NCI-H524 treated with DMSO at 0.1 percent for 48 hours (cell line): ENCODE measurements at places on chromosomes 5 and 9.

DNA sequence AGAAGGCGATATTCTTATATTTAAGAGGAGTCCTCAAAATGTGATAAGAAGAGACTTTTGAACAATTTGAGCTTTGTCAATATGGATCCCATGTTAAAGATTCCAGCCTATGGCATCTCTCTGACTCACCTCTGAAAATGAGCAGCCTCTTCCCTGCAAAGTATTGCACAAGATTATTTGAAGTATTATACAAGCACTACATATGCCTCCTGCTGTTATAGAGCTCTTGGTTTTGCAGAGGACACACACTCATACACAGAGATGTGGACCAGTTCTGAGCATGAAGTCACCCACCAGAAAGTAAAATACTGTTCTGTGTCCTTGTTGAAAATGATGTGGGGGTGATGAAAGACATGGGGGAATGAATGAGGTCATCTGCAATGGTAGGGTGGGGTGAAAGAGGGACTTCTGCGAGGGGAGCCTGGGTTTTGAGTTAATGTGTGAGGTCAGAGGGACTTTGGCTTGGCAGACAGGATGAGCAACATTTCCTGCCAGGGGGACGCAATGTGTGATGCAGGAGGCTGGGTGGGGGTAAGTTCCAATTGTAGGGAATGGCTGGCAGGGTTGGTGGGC is 25.8 kb downstream of the FBXL7 start:
- no peak for DNase-seq

DNA sequence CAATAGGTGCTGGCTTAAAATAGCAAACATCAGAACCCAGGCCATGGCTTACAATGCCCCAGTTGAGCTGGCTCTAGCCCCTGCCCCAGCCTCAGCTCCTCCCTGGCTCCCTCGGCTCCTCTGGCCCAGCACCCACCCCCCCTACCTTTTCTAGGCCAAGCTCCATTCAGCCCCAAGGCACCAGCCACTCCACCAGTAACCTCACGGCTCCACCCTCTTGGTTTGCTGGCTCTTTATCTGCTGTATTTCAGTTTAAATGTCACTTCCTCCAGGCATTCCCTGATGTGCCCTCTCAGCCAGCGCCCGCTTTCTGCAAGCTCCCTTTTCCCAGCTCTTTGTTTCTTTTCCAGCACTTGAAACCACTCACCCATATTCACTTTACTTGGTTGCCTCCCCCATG is 10.6 kb downstream of the C1QTNF2 start:
- DNase-seq, result no peak

GRCh38 chr5:43367909-43368669 is 44.1 kb downstream of the CCL28 start:
- no peak for DNase-seq

- no peak for DNase-seq
These were observed 14.5 kb upstream of the TAS2R1 start for GRCh38 chr5:9644630-9645029.

DNA sequence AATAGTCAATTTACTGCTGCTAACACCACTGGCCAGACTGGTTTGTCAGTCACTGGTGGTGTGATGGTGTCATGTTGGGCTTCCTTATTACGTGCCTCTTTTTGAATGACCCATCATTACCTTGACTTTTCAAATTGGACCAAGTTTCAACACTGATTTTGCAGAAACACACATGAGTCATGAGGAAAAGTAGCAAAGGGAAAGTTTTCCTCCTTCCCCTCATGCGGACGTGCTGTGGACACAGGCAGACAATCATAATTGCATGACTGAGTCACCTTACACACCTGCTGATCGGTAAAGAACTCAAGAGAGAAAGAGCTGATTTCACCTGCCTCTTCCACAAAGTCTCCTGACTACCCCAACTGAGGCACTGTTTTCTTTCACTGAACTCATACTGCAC is 324.5 kb downstream of the ARRDC3 start:
- no peak for DNase-seq

DNA sequence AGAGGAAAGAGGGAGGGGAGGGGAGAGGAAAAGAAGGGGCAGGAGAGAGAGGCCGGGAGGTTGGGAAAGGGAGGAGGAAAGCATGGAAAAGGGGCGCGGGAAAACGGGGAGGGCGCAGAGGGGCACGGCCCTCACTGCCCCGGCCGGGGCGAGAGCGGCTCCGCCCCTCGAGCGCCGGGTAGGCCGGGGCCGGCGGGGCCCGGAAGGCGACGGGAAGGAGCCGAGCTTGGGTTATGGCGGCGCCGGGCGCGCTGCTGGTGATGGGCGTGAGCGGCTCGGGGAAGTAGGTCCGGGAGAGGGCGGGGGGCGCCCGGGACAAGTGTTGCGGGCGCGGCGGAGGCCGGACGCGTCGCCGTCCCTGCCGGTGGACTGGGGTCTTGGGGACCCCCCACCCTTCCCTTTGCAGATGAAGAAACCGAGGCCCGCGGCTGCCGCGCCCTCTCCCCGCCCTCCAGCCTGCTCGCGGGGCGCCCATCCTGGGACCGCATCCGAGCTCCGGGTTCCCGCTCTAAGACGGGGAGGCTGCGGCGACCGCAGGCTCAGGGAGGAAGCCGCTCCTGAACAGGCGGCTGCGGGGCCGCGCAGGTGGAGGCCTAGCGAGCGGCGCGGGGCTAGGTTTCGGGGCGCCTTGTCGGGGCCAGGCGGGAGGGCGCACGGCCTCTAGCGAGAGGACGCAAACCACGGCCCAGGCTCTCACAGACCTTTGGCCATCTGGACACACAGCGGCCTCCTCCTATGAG is at the start of gene IDNK:
Gene IDNK, plus strand, starts transcription at position 205 of the 740 bp plus-strand sequence. Its CDS starts 29 bp downstream, at position 234.
- DNase-seq, result no peak

DNA sequence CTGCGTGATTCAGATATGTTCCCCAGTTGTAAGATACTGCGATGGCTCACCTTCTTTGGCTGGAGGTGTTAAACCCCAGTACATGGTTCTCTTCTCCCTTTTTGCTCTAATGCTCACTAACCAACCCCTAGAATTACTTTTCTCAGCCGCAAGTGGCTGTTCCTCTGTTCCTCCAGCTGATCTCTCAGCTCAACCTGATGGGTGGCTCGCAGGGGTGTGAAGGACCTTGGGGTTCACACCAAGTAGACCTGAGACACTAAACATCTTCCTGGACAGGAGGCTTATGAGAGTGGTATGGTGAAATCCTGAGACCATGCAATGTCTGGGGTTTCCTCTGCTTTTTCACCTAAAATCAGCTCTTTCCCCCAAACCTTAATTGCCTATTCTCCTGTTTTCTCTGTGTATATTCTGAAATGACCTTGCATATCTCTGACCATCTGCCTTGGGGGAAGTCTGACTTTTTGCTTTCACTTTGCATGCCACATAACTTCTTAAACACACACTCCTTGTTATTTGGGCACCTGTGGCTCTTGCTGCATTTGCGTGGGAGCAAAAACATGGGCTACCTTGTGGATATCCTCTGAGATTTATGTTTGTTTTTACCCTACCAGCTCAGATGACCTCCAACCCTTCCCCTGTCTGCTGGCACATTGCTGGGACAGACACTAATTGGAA is 15.9 kb upstream of the IFNA14 start:
- DNase-seq, result no peak

- no peak for DNase-seq
These were observed 112.9 kb downstream of the GOLPH3 start for GRCh38 chr5:32061236-32061635.

DNA sequence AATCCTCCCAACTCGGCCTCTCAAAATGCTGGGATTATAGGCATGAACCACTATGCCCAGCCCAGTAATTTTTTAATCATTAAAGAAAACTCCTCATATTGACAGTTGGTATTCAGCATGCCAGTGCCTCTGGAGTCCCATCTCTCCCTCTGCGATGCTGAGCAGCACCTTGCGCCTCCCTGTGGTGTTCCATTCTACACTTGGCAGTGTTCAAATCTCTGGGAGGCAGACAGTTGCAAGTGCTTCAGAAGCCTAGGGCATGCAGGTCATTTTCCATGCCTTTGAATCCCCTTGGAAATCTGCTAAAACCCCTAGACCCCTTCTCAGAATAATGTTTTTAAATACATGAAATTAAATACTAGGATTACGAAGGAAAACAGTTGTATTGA is 41.3 kb downstream of the GARNL3 start:
- DNase-seq, result peak; percentile 31

DNA sequence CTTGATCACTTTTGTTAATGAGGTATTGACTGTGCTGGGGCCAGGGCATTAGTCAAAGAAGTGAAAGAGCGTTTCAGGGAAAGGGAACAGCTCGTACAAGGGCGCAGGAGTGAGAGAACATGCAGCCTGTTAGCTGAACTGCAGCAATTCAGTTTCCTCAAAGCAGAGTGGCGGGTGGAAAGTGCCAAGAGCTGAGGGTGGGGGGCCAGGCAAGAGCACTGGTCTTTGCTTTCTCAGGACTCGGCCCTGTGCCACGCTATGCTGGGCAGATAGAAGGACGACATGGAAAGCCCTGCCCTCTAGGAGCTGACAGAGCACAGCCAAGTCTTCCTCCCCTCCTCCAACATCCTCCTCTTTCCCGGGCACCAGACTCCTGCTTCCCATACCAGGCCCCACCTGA is 304.8 kb downstream of the SPOCK1 start:
- DNase-seq, result no peak

GRCh38 chr5:137348759-137349158 is 150.4 kb downstream of the SPOCK1 start:
- no peak for DNase-seq

GRCh38 chr9:123656565-123656964 is 273.4 kb downstream of the DENND1A start:
- DNase-seq, result no peak

GRCh38 chr5:34926318-34926888 is 3.0 kb upstream of the DNAJC21 start:
- no peak for DNase-seq

GRCh38 chr5:40984884-40985283 is 75.6 kb downstream of the C7 start:
- DNase-seq, result no peak

DNA sequence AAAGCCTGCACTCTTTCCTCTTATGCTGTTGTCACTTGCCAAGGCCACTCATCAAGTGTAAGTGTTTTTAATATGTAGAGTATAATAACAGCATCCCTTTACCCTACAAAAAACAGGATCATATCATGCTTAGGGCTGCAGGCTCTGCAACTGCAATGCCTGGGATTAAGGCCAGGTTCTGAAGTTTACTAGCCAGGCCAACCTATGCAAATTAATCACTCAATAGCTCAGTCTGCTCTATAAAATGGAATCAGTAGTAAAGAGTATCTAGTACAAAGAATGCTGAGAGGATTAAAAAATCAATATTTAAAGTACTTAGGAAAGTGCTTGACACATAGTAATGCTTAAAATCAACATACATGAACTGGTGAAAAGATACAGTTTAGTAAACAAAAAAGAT is 253.3 kb downstream of the EDIL3 start:
- peak; percentile 50 for DNase-seq

- DNase-seq, result no peak
These were observed 33.5 kb downstream of the TMEM245 start for GRCh38 chr9:109086221-109086620.

DNA sequence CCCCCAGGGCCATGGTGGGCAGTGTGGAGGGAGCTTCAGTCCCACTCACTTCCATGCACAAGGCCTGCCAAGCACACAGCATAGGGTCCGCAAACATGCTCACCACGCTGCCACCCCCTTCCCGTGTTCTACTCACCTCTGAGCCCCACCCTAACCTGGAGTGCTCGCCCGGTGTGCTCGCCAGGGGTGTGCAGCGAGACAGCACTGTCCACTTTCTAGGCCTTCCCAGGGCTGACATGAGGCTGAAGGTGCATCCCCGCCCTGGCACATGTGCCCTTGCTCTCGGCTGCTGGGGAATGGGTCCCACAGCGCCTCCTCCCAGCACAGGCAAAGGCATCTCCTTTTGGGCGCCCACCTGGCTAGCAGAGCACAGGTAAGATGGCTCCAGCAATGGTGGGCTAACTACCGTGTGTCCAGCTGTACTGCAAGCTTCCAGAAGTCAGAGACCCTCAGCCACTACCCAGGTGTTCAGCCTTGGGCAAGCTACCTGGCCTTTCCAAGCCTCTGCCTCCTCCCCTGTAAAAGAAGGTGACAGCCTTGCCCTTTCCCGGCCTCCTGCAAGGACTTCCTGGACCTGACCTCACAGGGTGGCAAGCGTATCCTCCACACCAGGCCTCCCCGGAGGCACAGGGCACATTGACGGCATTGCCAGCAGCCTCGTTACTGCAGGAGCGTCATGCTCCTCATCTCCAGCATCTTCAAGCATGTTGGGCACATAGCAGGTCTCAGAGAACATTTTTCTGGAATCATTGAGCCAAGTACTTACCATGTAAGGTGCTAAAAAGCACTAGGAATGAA is 4.2 kb upstream of the SEC16A start:
- no peak for DNase-seq

- DNase-seq, result no peak
These were observed 205.1 kb upstream of the EFNA5 start for GRCh38 chr5:107875833-107876232.

DNA sequence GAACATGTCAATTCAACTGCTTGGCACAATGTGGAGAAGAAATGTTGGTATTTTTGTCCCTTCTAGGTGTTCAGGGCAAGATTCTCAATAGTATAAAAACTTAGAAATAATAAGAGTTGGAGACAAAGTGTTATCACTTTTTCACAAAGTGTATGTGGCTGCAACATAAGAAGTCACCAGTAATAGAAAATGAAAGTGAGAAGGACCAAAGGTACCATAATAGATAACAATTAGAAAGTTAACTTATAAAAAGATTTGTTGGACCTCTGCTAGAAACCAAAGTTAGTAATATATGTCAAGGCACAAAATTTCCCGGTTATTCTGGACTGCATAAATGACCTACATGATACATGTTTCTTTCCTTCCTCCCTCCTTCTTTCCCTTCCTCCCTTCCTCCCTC is 1535.3 kb downstream of the EFNA5 start:
- DNase-seq, result no peak

DNA sequence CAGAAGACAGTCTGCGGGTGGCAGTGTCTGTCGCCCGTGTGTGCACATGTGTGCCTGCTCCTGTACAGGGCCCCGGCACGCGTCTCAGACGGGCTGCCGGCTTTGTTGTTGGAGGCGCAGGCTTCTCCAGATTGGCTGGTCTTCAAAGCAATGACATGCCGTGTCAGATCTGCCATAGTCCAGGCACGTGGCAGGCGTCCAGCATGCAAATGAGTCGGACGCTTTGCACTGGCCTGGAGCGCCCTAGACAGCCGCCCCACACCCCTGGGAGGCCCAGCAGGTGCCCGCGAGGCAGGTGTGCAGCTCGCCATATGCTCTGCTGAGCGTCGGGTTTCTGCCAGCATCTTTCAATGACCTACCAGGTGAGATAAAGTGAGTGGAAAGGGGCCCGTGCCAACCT is 71.5 kb downstream of the GADD45G start:
- no peak for DNase-seq

DNA sequence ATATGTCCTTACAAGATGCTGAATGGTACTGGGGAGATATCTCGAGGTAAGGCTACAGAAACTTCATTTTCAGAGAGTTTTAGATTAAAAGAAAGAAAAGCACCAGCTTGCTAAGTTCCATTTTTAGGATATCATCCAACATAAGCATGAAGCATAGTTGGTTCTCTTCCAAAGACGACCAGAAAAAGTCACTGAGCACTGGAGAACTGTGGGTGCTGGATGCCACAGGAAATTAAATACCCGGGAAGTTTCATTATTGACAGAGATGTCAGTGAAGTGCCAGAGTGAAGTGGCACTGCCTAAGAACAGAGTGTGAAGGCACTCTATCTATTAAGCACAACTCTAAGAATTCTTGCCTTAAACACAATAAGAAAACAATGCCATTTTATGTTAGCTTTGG is 76.8 kb downstream of the PIK3R1 start:
- no peak for DNase-seq
